ENCODE measurements at places on chromosomes 7 and 10.

- no peak overlapping the region for H3K27ac ChIP-seq
- no peaks in the 10 kb centered on the region for H3K36me3 ChIP-seq
- no peaks in the 10 kb centered on the region for H3K4me1 ChIP-seq
- H3K27me3 ChIP-seq, result no peaks in the 10 kb centered on the region
- no peak overlapping the region for H3K4me3 ChIP-seq
These were observed 229.2 kb downstream of the TCERG1L start for GRCh38 chr10:131082201-131082850.

GRCh38 chr7:122384528-122384927 lies 80.0 kb upstream of the FEZF1 start:
- no peak for DNase-seq
- H3K27me3 ChIP-seq, result no peaks in the 10 kb centered on the region

- no peaks in the 10 kb centered on the region for H3K27me3 ChIP-seq
- peaks cover 78% of the 10 kb centered on the region for H3K36me3 ChIP-seq
- H3K4me1 ChIP-seq, result peaks cover 5% of the 10 kb centered on the region
- no peak for DNase-seq
These were observed 17.2 kb downstream of the TCF7L2 start for GRCh38 chr10:112967200-112967599.

- H3K4me3 ChIP-seq, result no peak overlapping the region
- DNase-seq, result no peak
- no peak overlapping the region for H3K27ac ChIP-seq
- H3K27me3 ChIP-seq, result no peaks in the 10 kb centered on the region
- H3K4me1 ChIP-seq, result peaks cover 8% of the 10 kb centered on the region
These were observed 3.3 kb upstream of the ABRAXAS2 start for GRCh38 chr10:124798364-124798763.

DNA sequence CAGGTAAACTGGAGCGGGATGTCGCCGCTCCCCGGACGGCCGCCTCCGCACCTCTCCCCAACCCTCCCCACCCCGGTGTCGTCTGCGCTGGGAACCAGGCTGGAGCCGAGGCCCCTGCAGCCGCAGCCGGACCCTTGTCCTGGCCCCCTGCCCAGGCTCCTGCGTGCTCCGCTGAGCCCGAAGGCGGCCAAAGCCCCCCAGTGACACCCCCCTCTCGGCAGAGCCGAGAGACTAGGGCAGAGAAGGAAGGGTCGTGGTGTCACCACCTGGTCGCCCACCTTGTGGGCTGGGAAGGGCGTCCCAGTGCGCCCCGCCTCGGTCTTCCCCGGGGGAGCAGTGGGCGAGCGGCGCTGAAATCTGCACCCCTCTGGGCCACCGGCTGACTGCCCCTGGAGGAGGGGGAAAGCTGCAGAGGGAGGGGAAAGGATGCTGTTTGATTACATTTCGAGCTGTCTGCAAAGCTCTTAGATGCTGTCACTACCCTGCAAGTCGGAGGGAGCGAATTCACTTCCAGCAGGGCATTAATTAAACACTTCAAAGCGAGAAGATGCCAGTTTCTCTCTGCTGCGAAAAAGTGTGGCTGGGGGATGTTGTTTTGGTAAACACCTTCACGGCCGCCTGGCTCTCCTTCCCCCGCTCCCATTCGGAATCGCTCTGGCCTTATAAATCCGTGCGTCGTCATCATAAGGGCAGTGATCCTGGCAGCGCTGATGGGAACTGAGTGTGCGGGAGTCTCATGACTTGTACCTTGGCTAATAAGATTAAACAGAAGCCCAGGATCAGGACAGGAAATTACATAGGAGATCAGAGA lies 622 bp downstream of the DYNC1I1 start:
- H3K27me3 ChIP-seq, result no peaks in the 10 kb centered on the region
- peak overlapping the region; percentile 84 for H3K4me3 ChIP-seq

- DNase-seq, result no peak
- H3K36me3 ChIP-seq, result no peaks in the 10 kb centered on the region
- no peak overlapping the region for H3K27ac ChIP-seq
- H3K27me3 ChIP-seq, result no peaks in the 10 kb centered on the region
- no peak overlapping the region for H3K4me3 ChIP-seq
- no peaks in the 10 kb centered on the region for H3K4me1 ChIP-seq
These were observed 84.6 kb downstream of the CH25H start for GRCh38 chr10:89122433-89123051.

- H3K36me3 ChIP-seq, result peaks cover 36% of the 10 kb centered on the region
- no peak overlapping the region for H3K27ac ChIP-seq
- H3K27me3 ChIP-seq, result no peaks in the 10 kb centered on the region
These were observed 56.6 kb downstream of the PAPSS2 start for GRCh38 chr10:87716348-87716670.

DNA sequence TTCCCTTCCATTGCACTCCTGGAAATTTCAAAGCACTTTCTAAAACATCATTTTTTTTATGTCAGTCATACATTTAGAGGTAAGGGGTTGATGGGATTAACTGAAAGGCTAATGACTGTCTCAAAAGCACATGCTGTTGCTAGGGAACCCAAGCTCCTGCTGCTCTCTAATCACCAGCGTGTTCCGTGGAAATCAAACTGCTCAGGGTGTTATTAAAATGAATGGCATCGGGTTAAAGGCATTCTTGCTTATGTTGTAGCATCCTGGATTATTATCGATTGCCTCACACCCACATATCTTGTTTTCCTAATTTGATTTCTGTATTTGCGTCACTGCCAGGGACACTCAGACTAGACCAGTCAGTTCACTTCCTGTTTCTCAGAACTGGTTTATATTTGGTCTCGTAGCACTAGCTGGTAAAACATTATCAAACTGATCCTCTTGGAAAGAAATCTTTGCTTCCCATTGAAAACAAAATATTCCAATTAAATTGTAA lies 216.5 kb upstream of the MKLN1 start:
- DNase-seq, result no peak
- H3K36me3 ChIP-seq, result no peaks in the 10 kb centered on the region
- H3K27me3 ChIP-seq, result peaks cover 21% of the 10 kb centered on the region
- no peak overlapping the region for H3K27ac ChIP-seq
- peaks cover 4% of the 10 kb centered on the region for H3K4me1 ChIP-seq

GRCh38 chr7:55023841-55024505 lies 5.2 kb downstream of the EGFR start:
- no peak overlapping the region for H3K27ac ChIP-seq
- H3K27me3 ChIP-seq, result peaks cover 30% of the 10 kb centered on the region
- DNase-seq, result no peak
- H3K36me3 ChIP-seq, result no peaks in the 10 kb centered on the region
- no peak overlapping the region for H3K4me3 ChIP-seq

DNA sequence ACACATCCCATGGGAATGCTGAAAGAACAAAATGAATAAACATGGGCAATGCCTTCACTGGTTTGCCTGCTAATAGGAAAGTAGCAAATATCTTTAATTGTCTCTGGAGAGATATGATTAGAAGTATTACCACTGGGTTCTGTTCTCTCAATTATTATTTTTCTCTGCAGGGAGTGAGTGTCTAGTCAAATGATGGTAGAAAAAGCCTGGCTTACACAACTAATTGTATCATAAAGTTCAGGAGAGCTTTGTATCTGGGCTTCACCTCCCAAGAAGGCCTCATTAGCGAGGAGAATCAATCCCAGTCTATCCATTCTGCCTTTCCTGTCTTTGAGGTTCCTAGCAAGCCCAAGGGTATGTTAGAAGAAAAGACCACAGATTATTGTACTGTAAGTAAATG lies at the start of gene OR2A14:
Gene OR2A14, plus strand, starts transcription at position 301 of the 400 bp plus-strand sequence. CDS start 5,937 bp downstream, outside the sequence.
- no peak for DNase-seq
- H3K27ac ChIP-seq, result no peak within 1 kb of the TSS
- H3K27me3 ChIP-seq, result no peaks in the 10 kb centered on the region
- H3K4me1 ChIP-seq, result no peaks in the 10 kb centered on the region
- H3K36me3 ChIP-seq, result no peaks in the 10 kb centered on the region
- H3K4me3 ChIP-seq, result no peak within 1 kb of the TSS

GRCh38 chr7:1886361-1887064 lies 216.4 kb downstream of the ELFN1 start:
- no peak overlapping the region for H3K27ac ChIP-seq
- no peak for DNase-seq
- H3K36me3 ChIP-seq, result peaks cover 18% of the 10 kb centered on the region
- H3K27me3 ChIP-seq, result no peaks in the 10 kb centered on the region

DNA sequence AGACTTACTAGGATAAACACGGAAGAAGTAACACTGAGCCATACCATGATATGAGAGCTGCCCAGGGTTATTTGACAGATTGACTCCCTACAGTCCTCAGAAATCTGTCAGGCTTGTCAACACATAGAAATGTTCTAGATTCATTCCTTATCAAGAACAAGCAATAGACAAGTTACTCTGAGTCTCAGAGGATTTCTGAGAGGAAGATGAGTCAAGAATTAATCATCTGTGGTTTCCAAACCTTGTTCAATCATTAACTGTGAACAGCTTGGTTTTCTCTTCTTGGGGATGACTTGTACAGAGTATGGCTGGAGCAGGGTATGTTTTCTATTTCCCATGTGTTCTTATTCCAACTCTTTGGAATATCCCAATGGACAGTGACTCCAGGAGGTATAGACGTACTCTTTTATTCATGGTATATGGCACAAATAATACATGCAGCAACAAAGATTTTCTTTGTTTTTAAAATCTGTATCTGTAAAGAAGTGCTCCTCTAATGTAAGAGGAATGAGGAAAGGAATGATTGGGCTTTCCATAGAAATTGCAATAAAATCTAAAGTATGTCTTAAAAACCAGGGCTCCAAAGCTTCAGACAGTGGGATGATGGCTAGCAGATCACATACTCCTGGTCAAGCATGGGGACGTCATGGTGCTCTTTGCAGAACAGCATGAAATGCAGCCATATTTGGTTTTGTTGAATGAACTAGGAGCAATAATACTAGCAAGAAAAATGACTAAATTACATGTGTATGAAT lies 11.9 kb upstream of the SFR1 start:
- no peak for DNase-seq
- H3K4me3 ChIP-seq, result no peak overlapping the region
- no peaks in the 10 kb centered on the region for H3K27me3 ChIP-seq
- H3K4me1 ChIP-seq, result no peaks in the 10 kb centered on the region

GRCh38 chr10:23742807-23743206 lies 303.9 kb downstream of the OTUD1 start:
- no peaks in the 10 kb centered on the region for H3K36me3 ChIP-seq
- no peaks in the 10 kb centered on the region for H3K4me1 ChIP-seq
- no peak for DNase-seq
- H3K27me3 ChIP-seq, result no peaks in the 10 kb centered on the region

DNA sequence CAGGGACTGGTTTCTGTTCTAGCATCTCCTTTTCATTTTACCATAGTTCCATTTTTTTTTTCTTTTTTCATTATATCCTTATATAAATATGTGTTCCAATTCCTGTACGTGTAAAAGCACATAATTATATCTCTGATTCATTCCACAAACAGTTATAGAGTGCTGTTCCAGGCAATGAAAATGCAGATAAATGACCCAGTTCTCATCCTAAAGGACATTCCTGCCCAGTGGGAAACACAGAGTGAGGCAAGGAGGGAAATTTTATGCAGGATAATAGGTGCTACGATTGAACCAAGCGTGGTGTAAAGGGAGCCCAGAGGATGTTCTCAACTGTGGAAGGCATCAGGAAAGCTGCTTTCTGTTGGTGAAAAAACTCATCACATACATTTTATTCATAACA lies 408.1 kb downstream of the GATA3 start:
- no peaks in the 10 kb centered on the region for H3K4me1 ChIP-seq
- no peak overlapping the region for H3K4me3 ChIP-seq
- no peaks in the 10 kb centered on the region for H3K27me3 ChIP-seq
- H3K27ac ChIP-seq, result no peak overlapping the region

- H3K27ac ChIP-seq, result no peak overlapping the region
- H3K4me3 ChIP-seq, result no peak overlapping the region
- H3K4me1 ChIP-seq, result no peaks in the 10 kb centered on the region
- H3K36me3 ChIP-seq, result peaks cover 4% of the 10 kb centered on the region
- DNase-seq, result no peak
These were observed 64.5 kb upstream of the MRLN start for GRCh38 chr10:59817773-59818172.

GRCh38 chr7:119983468-119983867 lies 289.5 kb upstream of the KCND2 start:
- H3K4me1 ChIP-seq, result no peaks in the 10 kb centered on the region
- H3K4me3 ChIP-seq, result no peak overlapping the region
- no peaks in the 10 kb centered on the region for H3K36me3 ChIP-seq
- no peak overlapping the region for H3K27ac ChIP-seq

- no peaks in the 10 kb centered on the region for H3K27me3 ChIP-seq
- H3K4me3 ChIP-seq, result peak overlapping the region; percentile 90
- H3K36me3 ChIP-seq, result peaks cover 32% of the 10 kb centered on the region
- H3K27ac ChIP-seq, result peak overlapping the region; percentile 54
- no peaks in the 10 kb centered on the region for H3K4me1 ChIP-seq
These were observed 639 bp upstream of the TFAM start for GRCh38 chr10:58384544-58384998.

GRCh38 chr10:69503896-69504265 lies 52.6 kb downstream of the TSPAN15 start:
- no peak for DNase-seq
- peaks cover 4% of the 10 kb centered on the region for H3K27me3 ChIP-seq
- H3K4me3 ChIP-seq, result no peak overlapping the region
- no peaks in the 10 kb centered on the region for H3K4me1 ChIP-seq

- H3K4me1 ChIP-seq, result no peaks in the 10 kb centered on the region
- no peak for DNase-seq
- no peaks in the 10 kb centered on the region for H3K27me3 ChIP-seq
- no peak overlapping the region for H3K27ac ChIP-seq
These were observed 31.9 kb downstream of the SCRN1 start for GRCh38 chr7:29957521-29958310.

- DNase-seq, result no peak
- no peak overlapping the region for H3K27ac ChIP-seq
- no peaks in the 10 kb centered on the region for H3K36me3 ChIP-seq
- H3K27me3 ChIP-seq, result no peaks in the 10 kb centered on the region
- H3K4me3 ChIP-seq, result no peak overlapping the region
- no peaks in the 10 kb centered on the region for H3K4me1 ChIP-seq
These were observed 85.4 kb downstream of the MKX start for GRCh38 chr10:27660268-27660667.

GRCh38 chr10:15163253-15163828 lies 5.2 kb downstream of the NMT2 start:
- no peak overlapping the region for H3K27ac ChIP-seq
- no peak overlapping the region for H3K4me3 ChIP-seq
- no peaks in the 10 kb centered on the region for H3K4me1 ChIP-seq
- H3K27me3 ChIP-seq, result no peaks in the 10 kb centered on the region

- no peak overlapping the region for H3K27ac ChIP-seq
- no peaks in the 10 kb centered on the region for H3K27me3 ChIP-seq
- DNase-seq, result no peak
- peaks cover 4% of the 10 kb centered on the region for H3K4me1 ChIP-seq
- H3K36me3 ChIP-seq, result no peaks in the 10 kb centered on the region
These were observed 7.8 kb downstream of the CHST3 start for GRCh38 chr10:71971769-71972555.

DNA sequence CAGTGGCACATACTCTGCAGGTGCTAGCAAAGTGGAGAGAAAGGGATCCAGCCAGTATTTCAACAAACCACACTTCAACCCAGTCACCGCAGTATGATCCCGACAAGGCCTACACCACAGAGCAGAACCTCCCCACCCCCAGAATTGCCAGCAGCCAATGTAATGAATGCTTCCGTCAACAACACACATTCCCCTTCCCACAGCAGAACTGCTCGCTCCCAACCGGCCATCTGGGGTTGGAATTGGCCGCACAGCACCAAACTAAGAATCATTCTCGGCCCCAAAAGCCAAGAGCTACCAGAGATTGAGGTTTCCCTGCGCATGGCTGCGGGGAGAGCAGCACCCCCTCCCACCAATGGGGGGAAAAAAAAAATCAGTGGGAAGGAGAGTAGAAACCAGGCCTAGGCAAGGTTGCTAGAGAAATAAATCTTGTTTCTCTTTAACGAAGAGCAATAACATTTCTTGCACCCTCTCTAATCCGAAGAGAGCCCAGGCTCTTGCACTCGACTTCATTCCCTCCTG lies 1.1 kb downstream of the WASL start:
- H3K27me3 ChIP-seq, result no peaks in the 10 kb centered on the region
- peak; percentile 90 for DNase-seq
- no peaks in the 10 kb centered on the region for H3K36me3 ChIP-seq
- peak overlapping the region; percentile 99 for H3K4me3 ChIP-seq
- H3K27ac ChIP-seq, result peak overlapping the region; percentile 93
- H3K4me1 ChIP-seq, result peaks cover 2% of the 10 kb centered on the region

All from endodermal cell (in vitro differentiated cells).